ENCODE measurements at places on chromosomes 1 and 21.

- no peak for DNase-seq
Observed at GRCh38 chr1:74964508-74965102, 169.6 kb upstream of the LHX8 start.

GRCh38 chr1:66758241-66758755, 6.0 kb downstream of the DYNLT5 start:
- DNase-seq = no peak

DNA sequence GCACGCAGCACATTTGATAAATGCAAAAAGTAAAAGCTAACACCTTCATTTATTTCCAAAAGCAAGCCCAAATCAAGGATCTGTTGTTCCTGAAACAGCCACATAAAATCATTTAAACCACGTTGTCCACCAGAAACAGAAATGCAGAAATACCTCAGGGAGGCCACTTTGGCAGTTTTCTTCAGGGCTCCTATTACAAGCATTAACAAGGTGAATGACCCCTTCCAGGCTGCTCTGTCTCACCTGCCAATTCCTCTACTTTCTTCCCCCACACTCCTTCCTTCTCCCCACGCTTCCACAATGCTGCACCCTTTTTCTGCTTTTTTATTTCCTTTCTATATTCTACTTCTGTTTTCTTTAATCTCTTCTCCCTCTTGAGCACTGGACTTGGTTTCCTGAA, 55.0 kb upstream of the PTGFRN start:
- no peak for DNase-seq

- DNase-seq = no peak
Observed at GRCh38 chr1:225201447-225201846, 226.4 kb downstream of the LBR start.

DNA sequence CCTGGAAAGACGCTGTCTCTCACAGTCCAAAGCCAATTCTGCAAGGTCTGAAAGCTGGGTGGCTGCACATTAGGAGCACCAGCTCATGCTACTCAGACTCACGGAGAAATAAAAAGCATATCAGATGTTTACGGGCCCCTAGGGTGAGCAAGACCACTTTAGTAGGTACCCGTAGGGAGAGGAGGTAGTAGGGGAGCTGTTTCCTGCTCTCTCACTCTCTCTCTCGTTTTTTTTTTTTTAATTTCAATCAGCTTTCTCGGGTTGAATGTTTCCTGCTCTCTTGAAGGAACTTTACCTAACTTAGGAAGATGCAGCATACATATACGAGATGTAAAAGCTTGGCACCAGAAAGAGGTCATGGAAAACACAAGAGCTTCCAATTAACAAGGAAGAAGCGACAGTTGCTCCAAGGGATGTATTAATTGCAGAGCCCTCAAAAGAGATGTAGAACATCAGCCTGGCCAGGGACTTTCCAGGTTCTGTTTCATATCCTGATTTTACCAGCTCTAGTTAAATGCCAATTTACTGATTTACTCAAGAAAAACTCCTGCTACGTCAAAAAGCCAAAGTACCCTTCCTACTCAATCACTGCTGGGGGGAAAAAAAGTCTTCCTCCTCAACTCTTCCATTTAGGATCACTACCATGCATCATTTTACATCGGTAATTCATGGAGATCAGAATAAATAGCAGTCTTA, 3.1 kb downstream of the LORICRIN start:
- no peak for DNase-seq

GRCh38 chr1:197557302-197557701, 218.0 kb downstream of the DENND1B start:
- DNase-seq = peak; percentile 32

- DNase-seq = no peak
Observed at GRCh38 chr1:162010175-162010506, 13.5 kb downstream of the OLFML2B start.

DNA sequence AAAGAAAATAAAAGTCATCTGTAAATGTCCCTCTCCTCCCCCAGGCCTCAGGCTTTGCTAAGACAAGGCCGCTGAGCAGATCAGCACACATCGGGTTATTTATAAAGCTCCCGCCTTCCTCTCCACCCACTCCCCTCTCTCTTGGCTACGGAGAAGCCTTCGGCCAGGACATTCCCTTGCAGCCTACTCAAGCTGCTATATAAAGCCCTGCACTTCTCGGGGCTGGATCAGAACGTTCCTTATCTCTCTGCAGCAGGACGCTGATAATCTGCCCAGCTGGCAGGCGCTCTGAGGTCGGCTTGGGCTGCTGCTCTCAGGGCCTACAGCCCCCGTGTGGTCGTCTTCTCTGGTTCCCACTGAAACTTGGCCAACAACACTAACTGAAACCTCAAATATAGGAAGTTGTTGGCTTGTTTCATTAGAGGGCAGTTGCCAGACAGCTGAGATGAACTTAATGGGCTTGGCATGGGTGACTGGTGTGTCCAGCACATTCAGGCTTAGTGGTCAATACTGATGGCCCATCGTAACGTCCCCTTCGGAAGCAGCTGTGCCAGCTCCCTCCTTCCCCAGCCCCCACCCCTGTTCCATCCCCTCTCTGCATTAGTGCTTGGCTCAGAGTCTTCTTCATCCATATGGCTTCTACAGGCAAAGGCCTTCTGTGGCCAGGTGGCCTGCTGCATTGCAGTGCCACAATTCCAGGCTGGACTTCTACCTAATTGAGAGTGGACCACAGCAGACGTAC, 64.6 kb downstream of the IER5 start:
- DNase-seq = no peak

DNA sequence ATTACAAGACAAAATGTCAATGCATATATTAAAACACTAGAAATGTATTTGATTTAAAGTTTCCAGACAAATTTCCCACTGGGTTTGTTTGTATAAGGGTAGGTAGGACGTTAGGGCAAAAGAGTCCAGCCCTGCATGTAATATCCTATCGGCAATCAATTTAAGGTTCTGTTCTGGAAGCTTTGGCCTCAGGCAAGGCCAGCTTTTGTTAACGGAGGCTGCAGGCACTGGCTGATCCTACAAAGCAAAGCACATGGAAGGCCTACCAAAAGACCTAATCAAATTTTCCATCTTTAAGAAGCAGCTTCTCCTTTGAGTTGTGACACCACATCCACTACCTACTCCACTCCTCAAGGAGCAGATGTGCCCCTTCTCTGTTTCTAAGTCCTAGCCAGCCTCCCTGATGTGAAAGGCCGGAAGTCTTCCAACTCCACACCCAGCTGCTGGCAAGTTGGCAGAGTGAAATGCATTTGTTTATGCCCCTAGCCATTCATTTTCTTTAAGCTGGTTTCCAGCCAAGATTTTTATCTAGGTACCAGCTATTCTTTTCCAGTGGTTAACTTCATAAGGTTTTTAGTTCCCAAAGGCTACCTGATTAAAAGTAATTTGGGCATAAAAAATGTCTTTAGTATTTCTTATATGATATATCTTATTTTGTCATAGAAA, 452.6 kb downstream of the PTBP2 start:
- DNase-seq = no peak

GRCh38 chr1:10799726-10800125, 3.3 kb upstream of the CASZ1 start:
- no peak for DNase-seq

GRCh38 chr1:21381354-21381753, 58.6 kb upstream of the NBPF3 start:
- no peak for DNase-seq

- DNase-seq = no peak
Observed at GRCh38 chr1:103211073-103211472, 102.8 kb upstream of the COL11A1 start.

DNA sequence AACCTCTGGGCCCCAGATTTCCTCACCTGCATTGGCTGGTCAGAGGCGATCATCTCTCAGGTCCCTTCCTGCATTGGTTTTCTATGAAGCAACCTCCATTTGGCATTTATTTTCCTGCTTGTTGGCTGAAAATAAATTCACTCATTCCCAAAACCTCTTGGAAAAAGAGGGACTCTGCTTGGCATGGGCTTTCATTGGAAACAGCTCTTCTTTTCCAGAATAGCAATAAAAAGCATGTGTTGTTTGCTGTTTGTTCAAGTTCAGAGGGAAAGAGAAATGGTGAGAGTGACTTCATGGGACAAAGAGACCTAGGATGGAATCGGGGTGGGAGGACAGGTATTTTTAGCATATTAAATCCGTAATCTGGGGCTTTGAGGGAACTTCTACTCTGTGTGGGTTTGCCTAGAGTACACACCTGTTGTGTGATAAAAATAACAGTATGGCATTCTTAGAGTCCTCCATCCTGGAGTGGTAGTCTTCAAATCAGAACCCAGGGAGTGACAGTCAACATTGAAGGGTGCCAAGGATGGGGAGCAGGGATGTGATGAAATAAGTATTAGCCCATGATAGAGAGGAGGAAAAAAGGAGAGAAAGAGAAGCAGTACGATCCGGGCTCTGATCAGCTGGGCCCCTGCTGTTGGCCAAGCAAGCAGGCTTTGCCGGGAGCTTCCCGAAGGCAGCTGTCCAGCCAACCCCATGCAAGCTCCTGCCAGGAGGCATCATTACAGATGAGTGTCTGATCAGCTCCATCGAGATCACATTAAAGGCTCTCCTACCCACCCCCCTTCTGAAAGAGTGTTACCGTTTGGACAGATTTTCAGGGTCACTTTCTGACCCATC, 131.9 kb upstream of the NFIA start:
- no peak for DNase-seq

DNA sequence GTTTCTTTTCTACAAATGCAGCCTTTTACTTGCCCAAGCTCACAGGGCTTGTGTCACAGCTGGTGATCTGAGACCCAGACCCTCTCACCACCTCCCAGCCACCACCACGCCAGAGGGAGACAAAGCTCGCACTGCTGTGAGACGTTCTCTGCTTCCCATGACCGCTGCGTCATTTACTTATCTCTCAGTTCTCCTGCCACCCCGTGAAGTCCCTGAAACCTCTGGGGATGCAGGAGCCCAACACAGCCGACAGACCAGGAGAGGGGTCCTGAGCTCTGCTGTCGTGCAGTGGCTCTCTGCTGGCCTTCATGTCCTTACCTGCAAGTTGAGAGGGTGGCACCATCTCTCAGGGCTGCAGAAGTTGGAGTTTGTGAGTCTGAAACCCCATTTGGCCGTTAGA, 77.7 kb downstream of the SLC16A1 start:
- DNase-seq = no peak

DNA sequence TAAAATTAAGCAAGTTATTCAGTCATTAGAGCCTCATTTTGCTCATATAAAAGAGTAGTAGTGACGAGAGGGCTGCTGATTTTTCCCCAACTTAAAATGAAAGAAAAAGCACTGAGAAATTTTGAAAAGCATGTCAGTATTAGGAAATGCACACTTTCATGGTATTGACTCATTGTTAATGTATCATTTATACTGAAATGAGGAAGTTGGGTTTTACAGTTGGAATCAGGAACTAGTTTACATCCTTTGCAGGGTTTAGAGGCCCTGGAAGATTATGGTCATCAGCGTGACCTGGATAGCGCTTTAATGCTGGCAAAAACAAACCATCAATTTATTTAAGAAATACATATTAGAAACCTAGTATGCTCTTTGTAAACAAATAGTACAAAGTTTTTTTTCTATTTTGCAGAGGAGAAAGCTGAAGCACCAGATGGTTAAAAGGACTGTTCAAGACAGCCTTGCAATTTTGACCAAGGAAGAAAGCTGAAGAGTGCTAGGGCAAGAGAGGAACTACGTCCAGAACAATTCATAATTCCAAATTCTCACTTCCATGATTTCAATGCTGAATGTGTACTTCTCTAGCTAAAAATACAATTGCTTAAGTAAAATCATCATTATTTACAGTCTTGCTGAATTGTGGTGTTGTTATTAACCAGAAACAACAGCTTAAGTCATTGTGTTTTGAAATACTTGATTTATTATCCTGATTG, 94.8 kb upstream of the SGIP1 start:
- DNase-seq = no peak
